D721Med (cell line): ENCODE measurements at places on chromosomes 16 and 17.

DNA sequence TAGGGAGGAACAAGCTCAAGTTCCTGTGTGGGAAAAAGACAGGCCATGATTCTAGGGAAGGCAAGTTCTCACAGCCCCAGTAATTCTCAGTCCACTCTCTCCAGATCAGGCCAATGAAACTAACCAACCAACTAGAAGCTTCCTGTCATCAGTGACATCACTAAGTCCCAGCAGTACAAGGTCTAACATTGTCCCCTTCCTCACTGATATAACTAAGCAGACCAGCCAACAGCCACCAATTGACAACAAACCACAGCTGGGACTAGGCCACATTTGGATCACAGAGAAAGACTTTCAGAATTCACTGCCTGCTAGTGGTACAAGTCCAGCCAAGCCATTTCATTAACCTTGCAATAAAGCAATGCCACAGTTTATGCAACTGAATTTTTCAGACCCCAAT is 94.0 kb downstream of the CACNG1 start:
- DNase-seq = no peak

- no peak for DNase-seq
Measured at GRCh38 chr16:15834502-15834901, 22.3 kb downstream of the MYH11 start.

DNA sequence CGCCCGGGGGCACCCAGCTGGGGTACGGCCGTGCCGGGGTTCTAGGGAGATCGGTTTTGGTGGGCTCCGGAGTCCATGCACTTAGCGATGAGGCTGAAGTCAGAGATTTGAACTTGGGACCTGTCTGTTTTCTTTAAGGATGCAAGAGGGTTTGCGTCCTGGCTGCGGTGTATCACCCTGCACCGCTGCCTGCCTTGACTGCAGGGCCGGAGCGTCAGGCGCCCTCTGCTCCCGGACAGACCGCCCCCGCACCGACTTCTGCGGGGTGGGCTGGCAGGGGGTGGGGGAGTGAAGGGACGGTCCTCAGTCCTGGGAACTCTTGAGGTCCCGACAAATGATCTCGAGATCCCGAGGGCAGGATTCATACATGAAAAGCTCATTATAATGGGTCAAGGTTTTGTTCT is 701 bp downstream of the PDP2 start:
- no peak for DNase-seq

DNA sequence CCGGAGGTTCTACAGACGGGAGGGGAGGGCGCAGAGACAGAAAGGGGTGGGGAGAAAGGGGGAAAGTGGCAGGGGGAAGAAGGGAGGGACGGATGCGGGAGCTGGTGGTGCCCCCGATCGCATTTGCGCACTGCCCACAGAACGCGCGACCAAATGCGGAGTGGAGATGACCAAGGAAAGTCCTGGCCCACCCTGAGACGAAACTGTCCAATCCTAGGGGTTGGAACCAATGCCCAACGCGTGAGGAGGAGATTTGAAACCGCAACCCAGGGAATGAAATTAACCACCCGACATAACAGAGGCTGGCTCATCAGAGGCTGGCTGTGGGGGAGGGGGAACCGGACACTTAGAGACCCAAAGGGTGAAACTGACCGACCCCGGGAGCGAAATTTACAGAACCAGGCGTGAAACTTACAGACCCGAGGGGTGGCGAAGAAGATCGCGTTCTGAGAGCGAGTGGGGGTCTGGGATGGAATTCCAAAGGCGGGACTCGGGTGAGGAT is 1.4 kb downstream of the HES7 start:
- DNase-seq = no peak

- DNase-seq = no peak
Measured at GRCh38 chr17:78406920-78407319, 28.5 kb downstream of the PGS1 start.

GRCh38 chr16:68230176-68230571 is 5.8 kb downstream of the ESRP2 start:
- DNase-seq = no peak

DNA sequence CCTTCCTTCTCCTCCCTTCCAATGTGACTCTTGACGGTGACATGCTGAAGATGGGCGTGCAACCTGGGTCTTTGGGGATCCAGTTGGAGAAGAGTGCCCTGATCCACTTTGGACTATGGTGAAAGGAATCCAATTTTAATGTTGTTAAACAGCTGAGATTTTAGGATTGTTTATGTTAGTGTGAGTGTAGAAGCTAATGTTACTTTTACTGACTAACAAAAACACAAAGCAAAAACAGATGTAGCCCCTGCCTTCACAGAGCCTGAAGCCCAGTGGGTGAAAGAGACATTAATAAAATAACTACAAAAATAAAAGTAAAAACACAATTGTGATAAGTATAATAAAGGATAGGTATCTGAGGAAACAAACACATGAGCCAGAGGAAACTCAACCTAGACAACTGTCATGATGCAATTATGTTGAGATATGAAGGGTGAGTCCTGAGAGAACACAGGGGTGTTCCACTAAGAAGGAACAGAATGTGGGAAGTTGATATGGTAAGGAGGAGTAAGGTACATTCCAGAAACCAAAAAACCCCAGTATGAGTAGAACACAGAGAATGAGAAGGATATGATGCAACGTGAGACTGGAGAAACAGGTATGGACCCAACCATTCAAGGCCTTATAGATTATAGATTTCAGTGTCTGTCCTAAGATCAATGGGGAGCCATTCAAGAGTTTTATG is 115.1 kb upstream of the PMFBP1 start:
- no peak for DNase-seq

GRCh38 chr17:8060274-8060673 is 21.4 kb downstream of the ALOX15B start:
- no peak for DNase-seq

- no peak for DNase-seq
Measured at GRCh38 chr17:64387545-64388171, 3.0 kb downstream of the PECAM1 start.

DNA sequence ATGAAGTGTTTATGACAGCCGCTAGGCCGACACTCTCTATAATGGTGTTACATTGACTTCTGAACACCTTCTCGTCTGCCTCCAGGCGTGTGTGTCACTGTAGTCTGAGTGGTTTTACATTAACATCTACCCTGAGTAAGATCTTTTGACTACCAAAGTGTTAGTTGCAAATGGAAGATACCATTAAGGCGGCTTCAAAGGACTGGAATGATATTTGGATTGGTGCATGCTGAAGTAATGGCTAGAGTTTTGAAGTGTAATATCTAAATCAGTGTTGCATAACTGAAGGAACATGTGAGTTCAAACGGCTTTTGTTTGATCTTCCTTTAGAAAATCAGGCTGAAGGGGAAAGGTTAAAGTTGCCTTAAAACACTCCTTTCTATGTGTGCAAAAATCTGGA is 52.2 kb downstream of the BCAS3 start:
- no peak for DNase-seq

DNA sequence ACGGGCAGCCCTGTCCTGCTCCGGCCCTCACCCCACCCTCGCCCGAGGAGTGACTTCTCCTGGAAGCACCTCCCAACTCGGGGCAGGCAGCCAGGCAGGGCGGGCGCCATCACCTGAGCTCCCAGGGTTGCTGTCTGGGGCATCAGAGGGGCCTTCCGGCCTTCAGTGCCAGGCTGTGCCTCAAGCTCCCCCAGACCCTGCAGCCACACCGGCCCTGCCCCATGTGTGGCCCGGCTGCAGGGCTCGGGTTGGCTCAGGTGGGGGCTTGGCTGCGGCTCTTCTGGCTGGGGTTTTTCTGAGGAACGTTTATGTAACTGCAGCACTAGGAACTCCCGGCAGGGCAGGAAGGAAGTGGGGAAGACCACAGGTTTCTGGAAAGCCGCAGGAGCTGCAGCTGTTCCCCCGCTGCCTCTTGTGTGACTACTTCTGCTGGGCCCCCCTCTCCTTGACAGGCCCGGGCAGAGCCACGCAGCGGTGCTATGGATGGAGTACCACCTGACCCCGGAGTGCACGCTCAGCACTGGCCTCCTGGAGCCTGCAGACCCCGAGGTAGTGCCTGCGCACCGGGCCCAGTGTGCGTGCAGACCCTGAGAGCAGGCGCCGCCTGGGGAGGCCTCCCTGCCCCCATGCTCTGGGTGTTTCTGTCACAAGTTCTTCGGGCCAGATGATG is 45.6 kb downstream of the PRMT7 start:
- no peak for DNase-seq

DNA sequence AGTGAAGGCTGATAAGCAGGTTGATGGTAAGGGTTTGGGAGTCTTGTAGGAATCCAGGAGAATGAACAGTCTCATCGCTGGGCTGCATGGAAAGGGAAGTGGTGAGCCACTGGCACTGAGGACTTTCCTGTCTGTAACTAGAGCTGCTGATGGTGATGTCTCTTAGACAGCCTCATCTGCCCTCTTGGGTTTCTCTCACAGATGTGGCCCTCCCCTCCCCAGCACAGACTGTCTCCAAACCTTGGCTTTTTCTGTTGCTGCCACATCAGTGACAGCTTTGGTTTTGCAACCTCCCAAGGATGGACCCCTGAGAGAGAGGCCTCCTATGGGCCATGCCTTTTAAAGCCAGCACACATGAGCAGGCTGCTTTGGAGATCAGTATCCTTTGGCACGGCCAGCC is 16.9 kb downstream of the PLCG2 start:
- no peak for DNase-seq

DNA sequence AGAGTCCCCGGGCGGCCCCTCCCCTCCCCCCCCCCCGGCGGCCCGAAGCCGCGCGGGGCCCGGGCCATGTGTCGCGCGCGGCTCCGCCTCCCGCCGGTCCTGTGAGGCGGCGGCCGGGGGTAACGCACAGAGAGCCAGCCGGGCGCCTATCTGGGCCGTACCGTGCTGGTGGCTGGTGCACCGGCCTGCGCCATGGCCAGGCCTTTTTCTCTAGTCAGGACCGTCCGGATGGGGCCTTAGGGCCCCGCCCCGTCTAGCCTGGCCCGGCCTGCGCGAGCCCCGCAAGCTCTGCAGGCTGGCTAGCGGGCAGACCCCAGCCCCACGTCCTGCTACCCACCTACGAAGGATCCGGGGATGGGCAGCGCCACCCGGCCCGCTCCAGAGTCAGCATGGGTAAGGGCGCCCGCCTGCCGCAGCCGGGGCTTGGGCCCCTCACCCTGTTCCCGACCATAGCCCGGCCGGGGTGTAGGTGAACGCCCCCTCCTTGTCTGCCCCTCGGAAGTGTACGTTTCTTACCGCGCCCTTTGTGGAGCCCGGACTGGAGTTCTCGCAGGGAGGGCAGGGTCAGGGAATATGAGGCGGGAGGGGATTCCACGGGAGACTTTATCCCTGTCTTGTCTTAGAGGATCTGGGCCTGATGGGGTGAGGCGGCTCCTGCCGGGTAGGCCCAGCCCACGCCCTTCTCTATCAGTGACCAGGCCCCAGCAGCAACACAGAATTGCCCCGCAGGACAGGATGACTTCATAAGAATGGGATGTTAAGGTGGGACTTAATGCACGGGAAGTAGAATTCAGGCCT is at the start of gene CENPT:
Gene CENPT (minus strand): TSS at position 630 of the 798 bp plus-strand sequence. CDS start 13,834 bp downstream, outside the sequence.
- DNase-seq = no peak

- no peak for DNase-seq
Measured at GRCh38 chr17:72358465-72358864, 237.6 kb downstream of the SOX9 start.

- no peak for DNase-seq
Measured at GRCh38 chr16:21611556-21612384, 12.4 kb downstream of the METTL9 start.

DNA sequence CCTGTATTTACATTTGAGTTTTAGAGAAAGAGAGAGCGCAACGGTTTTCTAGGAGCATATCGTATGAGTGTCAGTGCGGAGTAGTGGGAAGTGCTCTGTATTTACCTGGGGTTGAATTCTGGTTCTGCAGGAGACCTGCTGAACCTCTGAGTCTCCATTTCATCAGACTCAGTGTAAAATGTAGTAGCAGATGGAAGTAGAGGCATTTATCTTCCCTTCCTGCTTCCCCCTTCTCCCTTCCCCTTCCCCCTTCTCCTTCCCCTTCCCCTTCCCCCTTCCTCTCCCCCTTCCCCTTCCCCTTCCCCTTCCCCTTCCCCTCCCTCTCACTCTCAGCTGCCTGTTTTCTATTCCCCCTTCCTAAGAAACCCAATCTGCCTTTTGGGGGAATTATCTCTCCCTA is 426.9 kb downstream of the NPIPA7 start:
- no peak for DNase-seq

DNA sequence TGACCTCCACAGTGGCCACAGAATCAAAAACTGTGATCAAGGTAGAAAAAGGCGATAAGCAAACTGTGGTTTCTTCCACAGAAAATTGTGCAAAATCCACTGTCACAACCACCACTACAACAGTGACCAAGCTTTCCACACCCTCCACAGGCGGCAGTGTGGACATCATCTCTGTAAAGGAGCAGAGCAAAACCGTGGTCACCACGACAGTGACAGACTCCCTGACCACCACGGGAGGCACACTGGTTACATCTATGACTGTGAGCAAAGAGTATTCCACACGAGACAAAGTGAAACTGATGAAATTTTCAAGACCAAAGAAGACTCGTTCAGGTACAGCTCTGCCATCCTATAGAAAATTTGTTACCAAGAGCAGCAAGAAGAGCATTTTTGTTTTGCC is 83.6 kb downstream of the C17orf58 start:
- no peak for DNase-seq

DNA sequence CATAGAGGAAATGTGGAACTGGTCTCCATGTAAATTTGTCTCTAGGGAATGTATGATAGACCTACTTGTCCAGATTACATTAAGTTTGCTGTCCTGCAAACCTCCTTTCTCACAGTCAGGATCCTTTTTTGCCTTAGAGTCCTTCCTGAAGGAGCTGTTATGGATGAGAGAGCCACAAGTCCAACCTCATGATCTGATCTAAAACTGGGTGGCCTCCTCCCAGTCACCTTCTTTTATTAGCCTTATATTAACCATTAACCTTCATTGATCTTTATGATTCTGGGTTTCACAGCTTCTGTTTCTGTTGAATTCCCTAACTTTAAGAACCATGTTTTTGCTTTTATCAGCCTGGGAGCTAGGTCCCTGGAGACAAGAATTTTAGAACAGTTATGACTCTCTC is 64.1 kb downstream of the NEUROD2 start:
- DNase-seq = no peak
